Activated naive CD8-positive, alpha-beta T cell treated with anti-CD3 and anti-CD28 coated beads, Interleukin-2, amount 50 U/mL, for 24 hours (primary cell): ENCODE measurements at places on chromosomes 2 and 18.

GRCh38 chr2:72887740-72888437 lies 681 bp downstream of the SPR start:
- peak; percentile 76 for DNase-seq

- no peak for DNase-seq
Measured at GRCh38 chr2:86383844-86384243, 46.4 kb upstream of the REEP1 start.

DNA sequence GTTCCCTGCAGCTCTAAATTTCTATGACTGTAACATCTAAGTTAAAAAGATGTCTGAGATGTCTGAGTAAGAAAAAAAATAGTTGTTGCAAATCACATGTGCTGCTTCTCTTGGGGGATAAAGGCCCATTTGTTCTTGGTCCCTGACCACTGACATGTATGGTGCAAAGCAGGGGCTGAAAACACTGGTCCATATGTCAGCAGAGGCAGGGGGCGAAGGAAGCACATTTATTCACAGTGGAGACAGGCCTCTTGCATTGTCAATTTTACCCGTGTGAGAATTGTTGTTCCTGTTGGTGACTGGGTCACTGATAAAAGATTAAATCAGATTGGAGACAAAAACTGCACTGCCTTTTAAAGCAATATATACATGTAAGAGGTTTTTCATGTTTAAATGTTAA lies 38.8 kb downstream of the PRKCE start:
- no peak for DNase-seq

- DNase-seq, result no peak
Measured at GRCh38 chr18:8303151-8303755, 306.0 kb upstream of the RAB12 start.

DNA sequence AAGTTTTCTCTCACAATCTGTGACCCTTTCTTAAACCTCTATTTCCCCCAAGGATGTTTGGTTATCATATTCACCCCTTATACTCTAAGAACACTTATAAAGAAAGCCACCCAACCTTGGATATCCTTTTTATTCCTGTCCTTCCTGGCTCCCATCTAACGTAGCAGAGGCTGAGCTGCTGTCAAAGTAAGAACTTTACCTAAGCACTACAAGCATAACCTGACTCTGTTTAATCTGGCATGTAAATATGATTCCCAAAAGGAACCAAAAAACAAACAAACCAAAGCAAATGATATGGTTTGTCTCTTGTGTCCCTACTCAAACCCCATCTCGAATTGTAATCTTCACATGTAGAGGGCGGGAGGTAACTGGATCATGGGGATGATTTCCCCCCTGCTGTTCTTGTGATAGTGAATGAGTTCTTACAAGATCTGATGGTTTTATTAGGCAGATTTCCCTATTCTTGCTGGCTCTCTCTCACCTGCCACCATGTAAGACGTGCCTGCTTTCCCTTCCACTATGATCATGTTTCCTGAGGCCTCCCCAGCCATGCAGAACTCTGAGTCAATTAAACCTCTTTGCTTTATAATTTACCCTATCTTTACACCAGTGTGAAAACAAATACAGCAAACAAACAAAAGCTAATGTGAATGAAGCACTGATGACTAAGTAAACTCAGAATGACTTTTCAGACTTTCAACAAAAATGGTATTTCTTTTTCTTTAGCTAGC lies 72.7 kb upstream of the SPOPL start:
- DNase-seq, result no peak

- DNase-seq, result no peak
Measured at GRCh38 chr2:166365803-166366420, 9.8 kb downstream of the SCN9A start.

- DNase-seq, result no peak
Measured at GRCh38 chr2:109439390-109439786, 174.4 kb downstream of the SEPTIN10 start.

DNA sequence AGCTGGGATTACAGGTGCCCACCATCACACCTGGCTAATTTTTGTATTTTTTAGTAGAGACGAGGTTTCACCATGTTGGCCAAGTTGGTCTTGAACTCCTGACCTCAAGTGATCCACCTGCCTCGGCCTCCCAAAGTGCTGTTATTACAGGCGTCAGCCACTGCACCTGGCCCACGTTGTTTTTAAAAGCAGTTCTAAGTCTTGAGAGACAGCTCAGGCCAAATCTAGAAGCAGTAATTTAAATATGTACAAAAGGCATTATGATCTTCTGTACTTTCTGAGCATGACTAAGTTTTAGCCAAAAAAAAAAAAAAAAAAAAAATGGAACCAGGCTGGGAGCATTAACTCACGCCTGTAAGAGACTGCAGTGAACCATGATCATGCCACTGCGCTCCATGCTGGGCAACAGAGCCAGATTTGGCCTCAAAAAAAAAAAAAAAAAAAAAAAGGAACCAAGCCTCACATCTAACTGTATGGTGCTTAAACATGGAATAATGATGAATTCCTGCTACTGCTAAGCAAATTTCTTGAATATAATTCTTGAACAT lies 4.0 kb downstream of the ABHD3 start:
- DNase-seq, result no peak

DNA sequence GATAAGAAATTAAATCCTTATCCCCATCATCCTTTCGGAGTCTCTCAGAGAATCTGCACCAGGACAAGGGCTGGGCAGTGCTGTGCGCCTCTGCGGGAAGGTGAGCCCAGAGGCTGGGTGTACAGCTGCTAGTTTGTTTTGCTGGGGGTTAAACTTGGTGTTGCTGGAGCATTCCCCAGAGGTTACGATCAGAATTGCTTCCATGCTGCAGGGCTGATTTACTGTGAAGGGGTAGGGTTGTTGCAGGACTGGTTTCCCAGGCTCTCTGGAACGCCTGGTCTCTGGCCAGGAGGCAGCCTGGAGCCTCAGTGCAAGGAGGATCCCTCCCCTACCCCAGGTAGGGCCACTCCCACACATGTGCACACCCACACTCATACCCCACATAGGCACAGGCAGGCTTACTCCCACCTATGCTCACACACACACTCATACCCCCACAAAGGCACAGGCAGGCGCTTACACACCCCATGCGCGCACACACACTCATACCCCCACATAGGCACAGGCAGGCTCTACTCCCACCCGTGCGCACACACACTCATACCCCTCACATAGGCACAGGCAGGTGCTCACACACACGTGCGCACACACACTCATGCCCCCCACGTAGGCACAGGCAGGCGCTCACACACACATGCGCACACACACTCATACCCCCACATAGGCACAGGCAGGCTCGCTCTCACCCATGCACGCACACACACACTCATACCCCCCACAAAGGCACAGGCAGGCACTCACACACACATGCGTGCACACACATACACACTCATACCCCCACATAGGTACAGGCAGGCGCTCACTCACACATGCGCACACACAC lies 11.3 kb downstream of the CNNM4 start:
- DNase-seq, result no peak

DNA sequence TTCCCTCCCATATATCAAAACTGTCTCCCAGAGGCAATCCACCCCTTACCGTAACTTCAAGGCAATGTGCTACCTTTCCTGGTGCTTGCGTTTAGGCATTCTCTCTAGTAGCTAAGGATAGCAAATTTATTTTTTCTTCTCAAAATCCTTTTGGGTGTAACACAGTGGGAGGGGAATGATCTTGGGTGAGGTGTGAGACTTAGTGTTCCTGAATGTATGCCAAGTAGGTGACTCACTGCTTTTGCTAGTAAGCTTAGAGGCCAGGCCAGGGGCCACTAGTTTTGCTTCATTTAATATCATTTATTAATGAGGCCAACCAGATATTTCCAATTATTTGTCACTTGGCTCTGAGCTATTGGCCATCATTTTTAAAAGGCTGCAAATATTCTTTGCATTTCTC lies 135.5 kb downstream of the NAPG start:
- DNase-seq, result no peak

- DNase-seq, result no peak
Measured at GRCh38 chr2:169984145-169984544, 156.9 kb downstream of the UBR3 start.

GRCh38 chr2:146818122-146818521 lies 1026.7 kb upstream of the ACVR2A start:
- DNase-seq, result no peak

- DNase-seq, result no peak
Measured at GRCh38 chr2:235537186-235537585, 43.3 kb downstream of the AGAP1 start.
